ENCODE measurements at places on chromosomes 7 and 10.

DNA sequence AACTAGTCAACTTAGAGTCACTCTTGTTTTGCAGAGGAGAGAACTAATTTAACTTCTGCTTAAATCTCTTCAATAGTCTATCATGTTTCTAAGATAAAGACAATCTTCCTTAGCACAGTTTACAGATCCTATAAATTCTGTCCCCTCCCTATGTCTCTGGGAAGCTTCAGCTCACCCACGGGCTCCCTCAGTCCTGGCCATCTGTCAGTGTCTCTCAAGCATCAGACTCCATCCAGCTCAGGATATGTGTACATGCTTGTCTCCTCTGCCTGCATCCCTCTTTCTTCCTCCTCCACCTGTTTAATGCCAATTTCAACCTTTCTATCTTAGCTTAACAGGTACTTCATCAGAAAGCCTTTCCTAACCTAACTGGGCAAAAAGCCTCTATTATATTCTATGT, 177.1 kb upstream of the PTER start:
- DNase-seq = no peak

DNA sequence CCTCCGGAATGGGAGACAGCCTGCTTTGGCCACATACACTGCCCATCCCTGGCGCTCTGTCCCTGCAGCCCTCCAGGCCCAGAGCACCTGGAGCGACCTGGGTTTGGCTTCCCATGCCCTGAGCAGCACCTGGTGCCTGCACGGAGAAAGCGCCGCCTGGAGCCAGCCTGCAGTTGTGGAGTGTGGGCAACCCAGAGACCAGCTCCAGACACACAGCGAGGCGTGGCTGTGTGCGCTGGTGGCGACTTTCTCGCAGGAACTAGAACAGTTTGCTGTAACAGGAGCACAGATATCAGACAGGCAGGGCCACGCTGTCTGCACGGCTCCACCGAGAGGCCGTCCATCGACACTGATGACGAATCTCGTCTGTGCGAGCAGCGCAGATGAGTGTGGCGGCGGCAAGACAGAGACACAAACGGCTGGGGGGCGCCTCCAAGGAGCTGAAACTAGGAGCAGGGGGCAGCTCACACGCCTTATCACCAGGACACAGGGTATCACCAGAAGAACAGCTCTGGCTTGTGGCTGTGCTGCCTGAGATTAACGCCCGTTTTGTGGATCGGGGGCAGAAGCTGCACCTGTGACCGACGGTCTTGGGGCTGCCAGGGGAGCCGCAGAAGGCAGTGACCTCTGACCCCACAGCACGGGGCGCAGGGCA, 275.3 kb downstream of the DNAJB6 start:
- no peak for DNase-seq

- DNase-seq = no peak
These were observed 97.1 kb downstream of the TFEC start for GRCh38 chr7:115933471-115933870.

DNA sequence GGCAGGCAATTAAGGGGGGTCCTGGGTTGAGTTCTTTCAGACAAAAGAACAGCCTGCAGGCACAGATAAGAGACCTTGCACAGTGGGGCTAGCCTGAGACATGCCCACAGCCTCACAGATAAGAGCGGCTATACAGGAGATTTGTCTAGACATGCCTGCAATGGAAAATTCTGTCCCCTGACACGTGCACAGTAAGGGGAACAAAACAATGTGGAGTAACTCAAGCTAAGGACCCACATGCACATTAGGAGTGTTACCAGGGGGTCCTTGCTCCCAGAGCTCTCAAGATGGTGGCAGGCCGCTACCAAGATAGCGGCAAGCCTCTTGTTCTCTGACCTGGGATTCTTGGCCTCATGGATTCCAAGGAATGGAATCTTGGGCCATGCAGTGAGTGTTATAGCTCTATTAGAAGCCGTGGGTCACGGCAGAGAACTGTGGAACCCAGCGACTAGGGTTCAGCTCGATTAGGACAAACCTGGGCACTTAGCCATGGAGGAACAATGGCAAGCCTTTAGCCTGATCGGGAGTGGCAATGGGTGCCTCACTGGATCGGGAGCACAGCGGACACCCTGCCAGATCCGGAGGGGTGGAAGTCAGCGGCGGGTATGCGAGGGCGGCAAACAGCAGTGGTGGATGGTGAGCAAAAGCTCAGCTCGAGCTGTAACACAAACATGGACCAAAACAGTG, 196.9 kb downstream of the CCSER2 start:
- no peak for DNase-seq

- no peak for DNase-seq
These were observed 11.9 kb upstream of the HOXA13 start for GRCh38 chr7:27211764-27212204.

- DNase-seq = no peak
These were observed 163.5 kb downstream of the SH3PXD2A start for GRCh38 chr10:103691723-103692435.

- peak; percentile 94 for DNase-seq
These were observed at the start of gene CBX3 for GRCh38 chr7:26201247-26202018. Gene CBX3, plus strand, starts transcription at chr7:26201745. Its CDS starts 1,254 bp downstream, at chr7:26202999.

- DNase-seq = no peak
These were observed 14.0 kb downstream of the C10orf88 start for GRCh38 chr10:122939856-122940543.

GRCh38 chr10:111593578-111593977, 516.7 kb downstream of the ADRA2A start:
- no peak for DNase-seq

DNA sequence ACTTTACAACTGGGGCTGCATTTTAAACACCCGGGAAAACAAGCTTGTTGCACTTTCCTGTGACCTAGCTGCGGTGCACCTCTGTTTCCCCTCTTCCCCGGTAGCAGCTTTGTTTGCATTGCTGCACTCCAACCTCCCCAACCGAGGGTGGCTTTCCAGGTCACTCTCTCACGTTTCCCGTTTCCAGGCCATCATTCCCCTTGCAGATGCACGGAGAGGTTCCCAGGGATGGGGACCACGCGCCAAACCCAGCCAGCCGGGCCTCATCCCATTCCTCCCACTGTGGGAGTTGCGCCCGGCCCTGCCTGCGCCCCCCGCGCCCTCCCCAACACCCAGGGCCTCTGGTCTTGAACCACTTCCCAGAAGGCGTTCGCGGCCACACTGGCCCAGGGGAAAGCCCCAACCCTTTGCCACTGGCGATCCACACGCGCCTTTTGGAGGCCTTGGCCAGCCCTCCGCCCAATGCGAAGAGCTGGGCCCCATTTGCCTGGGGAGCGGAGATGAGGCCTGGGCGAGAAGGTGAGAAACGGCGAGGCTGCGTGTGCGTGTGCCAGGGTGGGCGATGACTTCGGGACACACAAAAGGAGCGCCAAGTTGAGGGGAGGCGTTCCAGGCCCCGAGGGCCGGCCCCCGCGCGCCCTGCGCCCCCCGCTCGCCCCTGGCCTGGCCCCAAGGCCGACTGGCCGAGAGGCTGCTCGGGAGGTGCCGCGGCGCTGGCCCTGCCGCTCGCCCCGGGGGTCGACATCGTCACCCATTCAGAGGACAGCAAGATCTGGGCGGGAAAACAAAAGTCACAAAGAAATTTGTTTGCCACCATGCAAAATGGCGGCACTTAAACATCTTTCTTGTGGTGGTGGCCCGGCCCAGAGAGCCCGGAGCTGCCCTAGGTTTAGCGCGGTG, 15.9 kb downstream of the SKIDA1 start:
- no peak for DNase-seq

DNA sequence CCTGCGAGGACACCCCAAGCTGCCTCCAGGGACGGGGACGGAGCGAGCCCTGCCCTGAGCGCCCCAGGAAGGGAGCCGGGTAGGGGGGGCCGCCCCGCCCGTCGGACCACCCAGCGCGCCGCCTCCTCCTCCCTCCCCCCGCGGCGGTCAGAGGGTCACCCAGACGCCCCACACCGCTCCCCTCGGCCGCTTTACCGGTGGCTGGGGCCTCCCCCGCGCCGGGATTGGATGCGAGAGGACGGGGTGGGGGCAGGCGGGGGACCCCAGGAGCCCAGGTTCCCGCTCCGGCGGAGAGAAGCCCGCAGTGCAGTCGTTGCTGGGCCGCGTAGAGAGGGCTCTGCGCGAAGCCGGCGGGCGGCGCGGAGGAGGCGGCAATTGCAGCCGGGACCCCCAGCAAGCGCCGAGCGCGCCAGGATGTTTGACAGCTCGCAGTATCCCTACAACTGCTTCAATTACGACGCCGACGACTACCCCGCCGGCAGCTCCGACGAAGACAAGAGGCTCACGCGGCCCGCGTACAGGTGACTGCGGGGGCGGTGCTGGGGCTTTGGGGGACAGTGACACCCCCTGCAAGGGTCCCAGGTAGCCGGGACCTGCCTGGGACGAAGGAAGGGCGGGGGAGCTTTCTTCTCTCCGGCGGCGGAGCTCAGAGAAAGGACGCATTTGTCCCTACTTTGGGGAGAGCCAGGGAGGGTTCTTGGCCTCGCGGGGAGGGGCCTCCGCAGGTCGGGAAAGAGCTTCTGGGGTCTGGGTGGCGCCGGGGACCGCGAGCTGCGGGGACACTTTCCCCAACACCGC, at the start of gene FOXL3:
FOXL3 (plus strand) TSS at position 415 of the 798 bp plus-strand sequence; CDS start at position 415, 0 bp downstream.
- peak; percentile 42 for DNase-seq

GRCh38 chr10:129426606-129427005, 40.4 kb upstream of the MGMT start:
- no peak for DNase-seq

DNA sequence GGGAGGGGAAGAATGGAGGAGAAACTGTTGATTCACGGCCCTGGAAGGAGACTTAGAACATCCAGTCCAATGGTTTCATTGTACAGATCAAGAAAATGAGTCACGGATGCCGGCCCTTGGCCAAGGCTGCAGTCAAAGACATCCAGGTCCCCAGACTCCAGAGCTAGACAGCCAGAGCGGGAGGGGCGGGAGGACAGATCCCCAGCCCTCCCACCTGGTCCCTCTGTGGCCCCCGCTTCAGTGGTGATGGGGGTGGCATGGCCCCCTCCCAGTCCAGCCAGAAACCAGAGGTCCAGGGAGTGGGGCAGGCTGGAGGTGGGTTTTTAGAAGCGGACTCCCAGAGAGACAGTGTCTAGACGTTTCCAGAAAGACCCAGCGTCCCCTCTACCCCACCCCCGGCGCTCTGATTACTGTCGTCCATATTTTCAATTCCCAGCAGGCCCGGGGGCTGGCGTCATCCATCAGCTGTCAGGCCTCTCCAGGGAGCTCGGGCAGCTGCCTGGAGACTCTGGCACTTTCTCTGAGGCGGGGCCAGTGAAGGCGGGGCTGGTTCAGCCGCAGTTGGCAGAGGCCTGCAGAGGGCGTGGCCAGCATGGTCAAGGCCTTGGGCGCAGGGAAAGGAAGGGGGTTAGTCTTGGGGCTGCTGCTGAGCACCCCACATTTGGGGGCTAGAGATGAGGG, 8.0 kb upstream of the HSPB1 start:
- DNase-seq = no peak

DNA sequence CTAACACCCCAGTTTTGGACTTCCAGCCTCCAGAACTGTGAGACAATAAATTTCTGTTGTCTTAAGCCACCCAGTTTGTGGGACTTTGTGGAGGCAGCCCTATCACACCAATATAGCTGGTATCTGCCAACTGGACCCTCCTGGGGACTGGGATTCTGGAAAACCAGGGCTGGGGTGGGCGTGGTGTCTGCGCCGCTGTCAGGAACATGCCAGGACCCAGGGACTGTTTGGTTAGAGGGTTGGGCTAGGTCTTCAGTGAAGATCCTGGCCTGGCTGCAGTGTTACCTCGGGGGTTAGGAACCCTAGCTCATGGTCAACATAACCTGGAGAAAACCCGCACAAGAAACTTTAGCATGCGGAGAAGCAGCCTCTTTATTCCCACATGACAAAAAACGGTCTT, 42.6 kb downstream of the PNLIPRP2 start:
- DNase-seq = no peak

DNA sequence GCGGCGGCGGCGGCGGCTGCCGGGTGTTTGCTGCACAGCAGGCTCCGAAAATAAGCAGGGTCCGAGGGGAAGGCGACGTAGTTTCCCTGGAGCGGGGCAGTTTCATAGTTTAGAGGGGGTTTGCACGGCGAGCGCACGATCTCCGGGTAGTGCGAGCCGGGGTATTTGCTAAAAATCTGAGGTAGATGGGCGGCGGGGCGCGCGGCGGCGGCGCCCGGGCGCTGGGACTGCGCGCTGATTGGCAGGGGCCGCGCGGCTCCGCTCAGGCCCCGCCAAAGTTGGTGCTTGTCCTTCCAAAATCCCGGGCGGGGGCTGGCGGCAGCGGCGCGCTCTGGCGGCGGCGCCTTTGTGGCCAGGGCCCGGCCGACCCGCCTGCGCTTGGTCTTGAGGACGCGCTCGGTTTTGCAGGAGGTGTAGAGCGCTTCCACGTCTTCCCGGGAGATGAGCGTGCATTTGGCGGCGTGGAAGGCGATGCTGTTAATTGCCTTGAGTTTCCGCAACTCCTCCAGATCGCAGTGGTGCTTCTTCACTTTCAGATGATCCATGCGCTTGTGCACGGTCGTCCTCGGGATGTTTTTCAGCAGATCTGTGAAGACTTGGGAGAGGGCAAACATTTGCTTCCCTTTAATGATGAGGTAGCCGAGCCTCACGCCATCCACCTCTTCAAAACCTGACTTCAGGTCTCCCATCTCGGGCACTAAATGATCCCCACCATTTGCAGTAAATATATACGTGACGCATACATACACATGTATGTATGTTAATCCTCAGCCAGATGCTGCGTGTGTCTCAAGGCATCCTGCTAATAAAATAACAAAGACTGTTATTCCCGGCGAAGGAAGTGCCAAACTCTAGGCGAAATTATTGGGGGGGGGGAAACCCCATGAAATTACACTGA, 8.1 kb downstream of the SKIDA1 start:
- peak; percentile 74 for DNase-seq

DNA sequence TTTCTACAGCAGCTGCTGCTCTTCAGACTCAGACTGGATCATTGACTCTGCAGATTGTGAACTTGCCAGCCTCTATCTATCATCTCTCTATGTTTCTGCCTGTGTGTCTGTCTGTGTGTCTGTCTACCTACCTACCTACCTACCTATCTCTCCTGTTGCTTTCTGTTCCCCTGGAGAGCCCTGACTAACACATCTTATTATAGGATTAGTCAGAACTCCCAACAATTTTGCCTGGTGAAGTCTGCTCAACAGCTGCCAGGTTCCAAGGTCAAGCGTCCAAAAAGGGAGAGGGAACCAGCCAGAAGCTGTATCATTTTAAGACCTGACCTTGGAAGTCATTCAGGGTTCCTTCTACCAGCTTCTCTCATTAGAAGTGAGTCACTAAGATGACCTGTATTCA, 579.0 kb upstream of the DPP6 start:
- no peak for DNase-seq

DNA sequence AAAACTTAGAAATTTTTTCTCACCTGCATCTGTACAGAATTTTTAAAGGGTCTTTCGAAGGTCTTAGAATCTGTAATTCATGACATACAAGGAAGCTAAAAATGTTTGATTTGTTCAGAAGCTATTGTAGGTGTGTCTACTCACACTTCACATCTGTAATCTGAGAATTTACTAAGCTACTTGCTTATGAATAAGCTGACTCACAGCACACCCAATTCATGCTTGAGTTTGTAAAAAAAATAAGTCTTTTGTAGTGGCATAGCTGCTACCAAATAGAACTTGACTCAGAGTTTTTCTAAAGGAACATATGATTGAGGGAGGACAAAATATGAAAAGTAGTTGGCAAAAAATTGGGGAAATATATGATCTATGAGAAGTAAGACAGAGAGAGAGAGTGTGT, 12.7 kb upstream of the AGR2 start:
- DNase-seq = no peak
